Activated T-helper 1 cell treated with anti-CD3 and anti-CD28 coated beads, Interleukin-2, amount 50 U/mL, for 16 hours (primary cell): ENCODE measurements at places on chromosomes 2 and 18.

GRCh38 chr2:232336241-232336736 is 42.3 kb upstream of the ALPP start:
- no peak for DNase-seq

DNA sequence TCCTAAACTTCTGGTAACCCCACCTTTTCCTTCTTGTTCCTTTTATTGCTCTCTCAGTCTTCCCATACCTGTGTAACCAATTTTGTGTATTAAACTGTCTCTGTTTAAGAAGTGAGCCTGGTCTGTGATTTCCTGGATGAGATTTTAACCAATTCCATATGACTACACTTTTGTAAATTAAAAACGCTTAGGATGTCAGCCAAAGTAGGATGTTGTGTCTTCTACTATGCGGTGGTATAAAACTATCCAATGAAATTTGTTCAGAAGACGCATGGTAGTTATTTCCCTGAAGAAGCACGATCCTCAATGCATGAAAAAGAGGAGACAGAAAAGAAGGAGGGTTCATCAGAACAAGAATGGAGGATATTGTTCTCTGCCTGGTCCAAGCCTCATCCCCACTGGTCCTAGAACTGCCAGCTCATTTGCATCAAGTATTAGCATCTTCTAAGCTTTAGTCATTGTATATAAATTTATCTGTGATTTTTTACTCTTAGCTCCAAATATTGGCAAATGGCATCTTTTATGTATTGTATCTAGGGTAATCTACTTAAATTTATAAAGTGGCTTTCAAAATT is 127.4 kb downstream of the TGIF1 start:
- no peak for DNase-seq

GRCh38 chr2:10619643-10620042 is 70.1 kb downstream of the NOL10 start:
- no peak for DNase-seq

GRCh38 chr2:170846314-170846713 is 29.6 kb downstream of the GAD1 start:
- no peak for DNase-seq

GRCh38 chr2:119617455-119617854 is 61.5 kb upstream of the TMEM177 start:
- no peak for DNase-seq

DNA sequence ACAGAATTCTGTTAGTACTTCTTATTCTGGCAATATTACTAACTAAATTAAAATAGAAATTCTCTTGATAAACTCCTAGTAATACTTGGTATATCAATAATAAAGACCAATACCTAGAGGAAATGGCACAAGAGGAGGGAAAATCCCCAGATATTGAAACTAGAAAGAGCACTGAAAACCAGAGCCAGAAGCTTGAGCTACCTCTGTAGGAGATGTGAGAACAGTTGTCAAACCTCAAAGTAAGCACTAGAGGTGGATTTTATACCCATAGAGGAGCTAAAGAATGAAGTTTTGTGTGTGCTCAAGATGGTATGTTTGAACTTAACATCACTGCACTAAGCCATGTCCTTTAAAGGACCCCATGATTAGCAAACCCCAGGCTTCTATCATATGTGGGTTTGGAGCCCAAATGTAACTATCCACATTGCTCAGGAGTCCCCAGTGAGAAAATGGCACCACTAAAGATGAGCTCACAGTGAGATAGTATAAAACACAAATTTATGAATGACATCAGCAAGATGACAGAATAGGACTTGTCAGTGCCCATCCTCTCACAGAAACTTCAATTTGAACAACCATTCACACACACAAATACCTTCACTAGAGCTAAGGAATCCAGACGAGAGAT is 122.1 kb downstream of the PKP4 start:
- DNase-seq = no peak

GRCh38 chr2:114025030-114025429 is 135.1 kb downstream of the ACTR3 start:
- no peak for DNase-seq

DNA sequence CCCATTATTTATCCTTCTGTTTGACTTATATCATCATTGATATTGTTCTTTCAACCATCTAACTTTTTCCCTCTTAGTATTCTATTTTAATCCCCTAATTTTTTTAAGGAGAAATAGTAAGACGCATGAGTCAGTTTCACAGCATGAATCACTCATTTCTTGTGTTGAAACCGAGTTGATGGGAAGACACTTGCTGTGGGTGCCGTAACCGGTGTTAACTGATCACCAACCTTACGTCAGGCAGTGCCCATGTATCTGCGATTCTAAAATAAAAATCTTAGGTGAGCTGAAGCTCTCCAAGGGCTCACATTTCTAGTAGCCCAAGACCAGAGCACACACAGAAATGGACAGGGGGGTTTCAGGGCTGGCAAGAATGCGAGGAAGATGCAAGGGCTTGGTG is 348.1 kb downstream of the GALR1 start:
- DNase-seq = no peak

DNA sequence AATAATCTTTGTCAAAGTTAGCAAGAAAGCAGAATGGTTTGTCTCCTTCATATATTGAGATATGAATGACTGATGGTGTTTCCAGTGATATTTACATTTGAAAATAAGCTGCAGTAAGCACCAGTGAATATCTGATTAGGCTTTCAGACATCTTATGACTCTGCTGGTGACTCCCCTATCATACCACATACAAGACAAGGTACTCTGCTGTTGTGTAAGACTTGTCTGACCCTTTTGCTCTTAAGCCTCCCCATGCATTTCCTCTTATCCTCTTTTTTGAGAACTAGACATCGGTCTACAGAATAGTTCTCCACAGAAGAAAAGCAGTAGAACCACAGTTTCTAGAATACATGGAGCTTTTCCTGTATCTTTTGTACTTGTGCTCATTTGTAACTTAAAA is 9.3 kb downstream of the POLI start:
- no peak for DNase-seq

DNA sequence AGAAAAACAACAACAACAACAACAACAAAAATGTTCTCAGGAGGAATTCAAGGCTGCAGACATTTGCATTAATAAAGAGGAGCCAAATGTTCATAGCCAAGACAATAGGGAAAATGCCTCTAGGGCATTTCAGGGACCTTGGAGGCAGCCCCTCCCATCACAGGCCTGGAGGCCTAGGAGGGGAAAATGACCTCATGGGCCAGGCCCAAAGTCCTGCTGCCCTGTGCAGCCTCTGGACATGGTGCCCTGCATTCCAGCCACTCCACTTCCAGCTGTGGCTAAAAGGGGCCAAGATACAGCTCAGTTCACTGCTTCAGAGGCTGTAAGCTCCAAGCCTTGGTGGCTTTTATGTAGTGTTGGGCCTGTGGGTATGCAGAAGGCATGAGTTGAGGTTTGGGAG is 314.5 kb downstream of the CYRIA start:
- no peak for DNase-seq

DNA sequence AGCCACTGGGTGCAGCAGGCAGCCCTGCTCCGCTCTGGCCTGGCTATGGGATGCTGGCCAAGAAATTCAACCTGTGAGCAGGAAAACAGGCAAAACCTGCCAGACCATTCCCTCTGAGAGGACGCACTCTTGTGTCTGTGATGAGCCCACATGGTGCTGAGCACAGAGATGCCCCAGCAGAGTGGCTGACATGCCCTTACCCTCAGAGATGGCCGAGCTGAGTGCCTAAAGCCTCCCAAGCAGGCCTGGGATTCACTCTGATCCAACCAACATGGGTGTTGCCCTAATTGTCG is 34.3 kb upstream of the TAF1B start:
- no peak for DNase-seq

- no peak for DNase-seq
Measured at GRCh38 chr18:8051453-8051852, 484.3 kb downstream of the PTPRM start.

DNA sequence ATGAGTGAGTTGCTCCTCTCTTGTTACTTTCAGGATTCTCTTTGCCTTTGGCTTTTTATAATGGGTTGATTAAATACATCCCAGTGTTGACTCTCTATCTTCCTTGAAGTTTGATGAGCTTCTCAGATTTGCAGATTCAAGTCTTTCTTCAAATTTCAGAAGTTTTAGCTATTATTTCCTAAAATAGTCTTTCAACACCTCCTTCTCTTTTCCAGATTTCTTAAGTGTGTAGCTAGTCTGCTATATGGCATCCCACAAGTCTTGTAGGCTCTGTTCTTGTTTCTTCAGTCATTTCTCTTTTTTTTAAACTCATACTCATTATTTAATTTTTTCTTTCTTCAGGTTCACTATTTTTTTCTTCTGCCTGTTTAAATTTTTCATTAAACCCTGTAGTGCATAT is 287.7 kb upstream of the CNTNAP5 start:
- no peak for DNase-seq

DNA sequence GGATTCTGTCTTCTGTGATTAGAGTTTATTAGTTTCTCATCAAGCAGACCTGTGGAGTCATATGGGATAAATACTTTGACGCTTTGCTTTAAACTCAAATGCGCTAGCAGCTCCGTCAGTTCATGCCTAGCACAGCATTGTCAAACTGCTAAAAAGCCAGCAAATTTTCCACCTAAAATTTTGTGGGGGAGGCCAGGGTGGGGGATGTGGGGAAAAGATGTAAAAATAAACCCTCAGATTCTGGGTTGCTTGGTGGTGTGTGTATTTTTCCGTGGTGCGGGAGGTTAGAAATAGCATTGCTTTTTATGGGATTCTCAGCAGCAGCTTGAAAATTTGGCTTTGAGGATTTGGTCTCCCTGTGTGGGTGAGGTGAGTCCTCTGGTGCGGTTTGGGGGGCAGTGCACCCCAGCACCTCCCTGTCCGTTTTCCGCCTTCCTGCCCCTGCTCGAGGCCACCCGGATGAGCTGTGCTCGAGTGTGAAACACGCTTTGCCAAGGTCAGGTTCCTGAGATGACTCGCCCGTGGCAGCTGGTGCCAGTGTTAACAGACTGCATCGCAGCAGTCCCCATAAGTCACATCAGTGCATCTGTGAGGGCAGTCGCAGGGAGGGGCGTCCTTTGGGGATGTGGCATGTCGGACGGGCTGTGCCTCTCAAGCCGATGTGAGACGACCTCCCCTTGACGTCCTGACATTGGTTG is 65.9 kb downstream of the LDLRAD4 start:
- no peak for DNase-seq

- DNase-seq = no peak
Measured at GRCh38 chr2:13260402-13260801, 543.7 kb downstream of the TRIB2 start.

- no peak for DNase-seq
Measured at GRCh38 chr2:36302911-36303310, 52.7 kb upstream of the CRIM1 start.

- DNase-seq = no peak
Measured at GRCh38 chr2:159939946-159940345, 122.5 kb downstream of the PLA2R1 start.

- no peak for DNase-seq
Measured at GRCh38 chr2:126448611-126449010, 207.3 kb upstream of the GYPC start.

- DNase-seq = no peak
Measured at GRCh38 chr2:179613299-179613651, 248.1 kb downstream of the ZNF385B start.

DNA sequence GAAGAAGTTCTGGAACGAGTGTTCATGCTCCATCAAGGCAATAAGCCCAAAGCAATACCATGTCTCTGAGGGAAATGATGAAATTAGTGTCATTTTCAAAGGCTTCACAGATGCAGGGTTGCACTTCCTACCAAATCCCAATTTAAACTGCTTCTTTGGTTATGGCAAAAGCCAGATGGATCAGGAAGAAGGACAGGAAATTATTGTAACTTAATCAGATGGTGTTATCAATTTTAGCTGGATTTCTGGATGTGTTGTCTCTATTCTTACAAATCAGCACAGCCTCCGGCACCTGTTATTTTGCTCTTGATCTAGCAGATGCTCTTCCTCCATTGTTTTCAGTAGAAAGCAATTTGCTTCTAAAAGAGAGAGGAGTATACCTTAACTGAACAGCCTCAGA is 693.4 kb downstream of the SOCS6 start:
- DNase-seq = no peak

DNA sequence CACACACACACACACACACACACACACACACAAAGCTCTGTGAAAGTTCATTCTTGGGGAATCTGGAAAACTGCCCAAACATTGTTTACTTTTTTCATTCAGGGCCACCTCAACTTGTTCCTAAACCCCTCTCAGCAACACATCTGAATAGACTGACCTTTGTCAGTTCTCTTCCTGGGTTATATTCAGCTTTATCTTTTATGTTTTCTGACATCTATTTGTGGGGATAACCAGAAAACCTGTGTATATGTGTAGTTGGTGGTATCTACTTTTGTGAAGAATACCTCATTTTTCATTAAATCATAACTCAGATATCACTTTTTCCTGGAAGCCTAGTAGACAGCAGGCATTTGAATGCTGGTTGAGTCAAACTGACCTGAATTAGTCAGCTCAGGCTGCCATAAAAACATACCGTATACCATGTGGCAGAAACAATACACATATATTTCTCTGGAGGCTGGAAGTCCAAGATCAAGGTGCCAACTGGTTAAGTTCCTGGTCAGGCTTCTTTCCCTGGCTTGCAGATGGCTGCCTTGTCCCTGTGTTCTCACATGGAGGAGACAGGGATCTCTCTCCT is 11.0 kb upstream of the RNF144A start:
- no peak for DNase-seq

GRCh38 chr2:136363470-136363869 is 245.5 kb upstream of the CXCR4 start:
- DNase-seq = no peak

- no peak for DNase-seq
Measured at GRCh38 chr2:163906410-163906809, 170.6 kb upstream of the FIGN start.

DNA sequence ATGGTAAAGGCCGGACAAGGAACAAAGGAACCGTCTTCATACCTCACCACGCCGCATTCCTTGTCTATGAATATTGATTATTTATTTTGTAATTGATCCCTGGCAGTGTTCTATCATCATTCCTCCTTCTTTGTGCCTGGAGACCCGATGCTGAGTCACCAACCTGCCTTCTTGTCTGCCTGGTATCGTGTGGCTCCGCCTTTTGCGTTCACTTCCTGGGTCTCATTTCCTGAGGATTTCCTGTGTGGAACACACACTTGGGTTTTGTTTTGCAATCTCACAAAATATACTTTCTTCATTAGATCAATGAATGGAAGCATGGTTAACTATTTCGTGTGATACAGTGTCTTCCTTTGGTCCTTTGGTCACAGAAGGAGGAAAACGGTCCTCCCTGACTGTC is 95.5 kb upstream of the SNTG2 start:
- DNase-seq = no peak

GRCh38 chr2:40101131-40101575 is 322.1 kb upstream of the THUMPD2 start:
- DNase-seq = no peak
